ENCODE measurements at places on chromosomes 2 and 18.

- no peak for DNase-seq
Measured at GRCh38 chr2:28579606-28580005, 83.7 kb downstream of the PLB1 start.

DNA sequence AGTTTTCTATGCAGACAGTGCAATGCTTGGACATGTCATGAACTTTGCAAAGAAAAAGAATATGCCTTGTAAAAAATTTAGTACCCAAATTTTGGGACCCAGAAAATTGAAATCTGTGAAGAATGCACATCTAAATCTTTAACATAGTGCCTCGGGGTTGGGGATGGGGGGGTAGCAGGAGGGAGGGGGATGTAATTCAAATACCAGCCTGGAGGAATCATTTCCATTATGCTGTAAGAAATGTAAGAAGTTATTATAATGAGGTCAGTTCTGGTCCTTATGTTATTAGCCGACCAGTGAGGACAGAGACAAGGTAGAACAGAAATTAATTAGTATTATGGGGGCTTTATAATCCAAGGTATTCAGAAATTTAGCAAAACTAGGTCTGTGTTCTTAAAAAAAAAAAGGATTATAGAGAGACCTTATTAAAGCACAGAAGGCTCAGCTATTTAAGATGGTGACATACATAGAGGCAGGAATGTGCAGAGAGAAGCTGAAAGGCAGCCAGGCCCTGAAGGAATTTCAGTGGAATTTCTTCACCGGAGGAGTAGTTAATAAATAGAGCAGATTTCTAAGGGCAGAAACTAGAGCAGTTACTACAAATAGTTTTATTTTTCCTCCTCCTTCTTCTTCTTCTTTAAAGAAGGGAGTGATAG is 89.0 kb upstream of the RBMS1 start:
- DNase-seq = no peak

DNA sequence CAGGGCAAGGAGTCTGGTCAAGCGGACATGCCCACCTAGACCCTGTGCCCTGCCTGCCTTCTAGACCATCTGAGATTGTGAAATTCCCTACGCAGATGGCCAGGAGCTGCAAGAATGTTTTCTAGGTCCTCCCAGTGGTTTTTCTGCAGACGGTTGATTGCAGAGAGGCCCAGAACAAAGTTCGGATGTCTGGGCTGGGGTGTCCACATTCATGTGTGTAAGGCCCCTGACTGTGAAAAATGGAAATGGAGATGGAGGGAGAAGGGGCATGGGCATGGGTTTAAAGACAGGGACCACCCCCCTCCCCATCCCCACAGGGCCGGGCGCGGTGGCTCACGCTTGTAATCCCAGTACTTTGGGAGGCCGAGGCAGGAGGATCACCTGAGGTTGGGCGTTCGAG is 11.8 kb downstream of the ARHGAP25 start:
- no peak for DNase-seq

GRCh38 chr2:178550352-178550751 is 70.1 kb downstream of the PLEKHA3 start:
- DNase-seq = no peak

GRCh38 chr2:236417150-236417549 is 152.5 kb upstream of the ACKR3 start:
- DNase-seq = no peak

DNA sequence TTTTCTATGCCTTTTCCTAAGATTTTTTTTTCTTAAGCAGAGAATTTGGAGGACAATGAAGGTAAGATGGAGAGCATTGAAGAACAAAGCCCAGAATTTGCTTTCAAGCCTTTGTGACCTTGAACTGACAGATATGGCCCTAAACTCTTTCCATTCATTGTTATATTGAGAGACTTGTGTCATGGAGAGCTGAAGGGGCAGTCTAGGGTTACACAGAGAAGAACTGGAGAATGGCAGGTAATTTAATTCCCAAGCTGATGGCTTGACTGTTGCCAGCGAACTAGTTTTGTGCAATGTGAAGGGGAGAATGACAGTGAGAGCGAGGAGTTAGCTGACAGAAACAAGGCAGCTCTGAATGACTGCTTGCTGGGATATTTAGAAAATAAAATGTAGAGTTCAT is 1344.2 kb downstream of the LRP1B start:
- DNase-seq = no peak

GRCh38 chr2:39571111-39571731 is 94.5 kb upstream of the TMEM178A start:
- no peak for DNase-seq

- no peak for DNase-seq
Measured at GRCh38 chr18:46406539-46406932, 250.5 kb downstream of the LOXHD1 start.

GRCh38 chr2:222290736-222291484 is 7.9 kb downstream of the PAX3 start:
- no peak for DNase-seq

DNA sequence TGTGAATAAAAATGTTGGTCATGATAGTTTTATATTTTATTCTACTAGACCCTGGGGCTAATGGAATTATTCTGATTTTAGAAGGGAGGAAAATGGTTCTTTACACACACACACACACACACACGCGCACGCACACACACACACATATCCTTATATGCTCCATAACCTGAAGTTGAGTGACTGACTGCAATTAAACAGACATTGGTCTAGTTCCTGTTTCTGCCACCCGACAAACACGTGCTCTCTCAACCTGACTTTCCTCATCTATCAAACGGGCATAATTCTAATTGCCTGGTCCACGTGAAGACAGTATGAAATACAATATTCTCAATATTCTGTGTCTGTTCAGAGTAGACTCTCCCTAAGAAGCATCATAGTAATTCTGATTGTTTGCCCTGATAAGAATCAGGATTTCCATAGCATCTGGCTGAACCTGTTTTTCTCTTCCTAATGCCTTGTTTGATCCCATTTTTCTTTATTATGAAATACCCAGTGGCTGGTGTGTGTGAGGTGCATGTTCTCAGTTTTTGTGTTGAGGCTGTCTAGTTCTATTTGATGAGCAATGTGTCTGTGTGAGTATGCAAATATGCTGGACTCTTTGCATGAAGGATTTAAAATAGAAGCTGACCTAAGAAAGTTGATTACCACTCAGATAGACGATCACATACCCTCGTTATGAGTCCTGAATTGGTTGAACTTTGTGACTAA is 51.0 kb downstream of the SETBP1 start:
- DNase-seq = no peak

GRCh38 chr2:15673919-15674636 is 82.4 kb downstream of the DDX1 start:
- DNase-seq = no peak

DNA sequence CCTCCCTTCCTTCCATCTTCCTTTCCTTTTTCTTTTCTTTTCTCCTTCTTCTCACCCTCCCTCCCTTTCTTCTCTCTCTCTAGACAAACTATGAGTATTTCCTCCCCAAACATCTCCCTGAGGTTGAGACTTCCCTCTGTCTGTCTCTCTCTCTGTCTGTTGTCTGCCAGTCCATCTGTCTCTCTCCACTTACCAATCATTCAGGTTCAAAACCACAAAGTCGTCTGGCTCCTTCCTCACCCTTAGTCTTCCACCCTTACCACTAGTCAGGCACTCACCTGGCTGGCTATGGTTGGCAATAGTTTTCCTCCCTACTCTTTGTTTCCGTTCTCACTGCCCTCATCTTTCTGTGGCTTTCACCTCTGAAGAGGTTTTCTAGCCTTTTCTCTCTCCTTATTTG is 12.9 kb downstream of the CCL20 start:
- DNase-seq = no peak
